ENCODE measurements at places on chromosomes 12 and 14.

DNA sequence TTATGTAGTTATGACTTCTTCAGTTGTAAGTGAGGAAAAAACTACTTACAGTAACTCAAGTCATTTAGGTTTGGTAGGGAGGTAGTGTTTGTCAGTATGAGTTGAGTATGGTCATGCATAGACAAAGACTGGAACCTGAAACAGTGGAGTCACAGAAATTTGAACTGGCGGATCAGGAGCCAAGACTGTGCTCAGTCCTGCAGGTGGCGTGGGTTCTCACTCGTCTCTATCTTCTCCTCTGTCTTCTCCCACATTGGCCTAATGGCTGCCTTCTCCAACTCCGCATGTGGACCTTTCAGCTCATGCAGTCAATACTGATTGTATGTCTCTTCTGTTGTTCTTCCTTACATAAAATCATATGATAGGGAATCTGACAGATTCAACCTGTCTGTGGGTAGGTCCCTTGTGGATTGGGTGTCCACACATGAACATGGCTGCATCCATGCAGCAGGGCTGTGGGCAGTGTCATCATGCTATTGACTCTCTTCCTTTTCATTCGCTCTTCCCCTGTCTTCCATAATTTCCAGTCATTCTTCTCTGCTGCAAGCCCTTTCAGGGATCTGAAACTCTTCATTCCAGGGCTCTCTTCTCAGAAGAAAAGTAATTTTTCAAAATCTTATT, 78.8 kb upstream of the NEDD1 start:
- no peak for DNase-seq

GRCh38 chr12:76588881-76589565, 29.5 kb upstream of the OSBPL8 start:
- DNase-seq, result no peak

DNA sequence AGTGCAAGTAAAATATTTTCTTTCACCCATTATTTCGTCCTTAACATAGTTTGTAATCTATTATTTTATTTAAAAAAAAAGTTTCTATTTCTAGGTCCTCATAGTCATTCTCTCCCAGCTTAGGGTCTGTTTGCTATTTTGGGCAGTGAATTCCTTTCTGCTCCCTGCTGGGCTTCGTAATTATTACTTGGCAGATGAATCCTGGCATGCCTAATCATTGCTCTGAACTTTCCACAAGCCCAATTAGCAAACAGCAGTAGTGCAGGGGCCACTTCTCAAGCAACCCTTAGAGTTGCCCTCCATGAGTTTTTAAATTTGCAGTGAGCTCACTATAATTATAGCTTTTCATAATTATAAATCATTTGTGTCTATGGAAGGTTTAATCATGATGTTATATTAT, 1378.3 kb upstream of the SEL1L start:
- DNase-seq, result no peak

GRCh38 chr12:6018265-6018664, 73.2 kb upstream of the ANO2 start:
- no peak for DNase-seq

DNA sequence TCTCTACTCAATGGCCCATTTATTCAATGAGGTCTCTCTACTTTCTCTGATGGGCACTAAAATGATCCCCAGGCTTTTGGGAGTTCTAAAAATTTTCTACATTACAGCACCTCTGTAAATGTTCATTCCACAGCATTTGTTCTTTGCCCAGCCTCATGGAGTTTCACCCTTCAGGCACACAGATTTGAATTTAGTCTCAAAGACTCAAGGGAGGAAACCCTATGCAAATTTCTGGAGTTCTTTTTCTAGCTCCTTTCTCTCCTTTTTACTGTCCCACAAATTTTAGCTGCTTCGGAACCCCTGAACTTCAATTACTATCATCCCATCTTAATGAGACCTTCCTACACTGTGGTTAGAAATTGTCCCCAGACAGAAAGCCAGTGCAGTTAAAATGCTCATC, 17.5 kb upstream of the RAB21 start:
- DNase-seq, result no peak

Measured in effector memory CD8-positive, alpha-beta T cell (primary cell).